ENCODE measurements at places on chromosomes 2 and 18.

GRCh38 chr2:14148216-14148615 lies 484.3 kb upstream of the LRATD1 start:
- no peak for DNase-seq

DNA sequence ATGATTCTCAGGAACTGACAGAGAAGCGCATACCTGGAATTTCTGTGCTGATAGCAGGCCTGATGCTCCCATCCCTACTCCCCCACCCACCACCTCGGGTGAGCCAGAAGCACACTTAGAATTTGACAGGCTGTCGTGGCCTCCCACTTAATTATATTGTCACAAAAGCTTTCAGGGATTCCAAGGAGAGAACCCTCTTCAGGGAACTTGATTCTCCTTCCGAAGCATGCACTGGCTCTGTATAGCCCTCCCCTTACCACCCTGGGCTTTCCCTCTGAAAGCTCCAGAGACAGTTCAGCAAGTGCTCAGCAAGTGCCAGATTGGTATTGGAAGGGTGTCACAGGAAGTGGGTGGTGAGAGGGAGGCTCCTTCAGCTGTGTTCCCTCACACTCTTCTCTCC lies 252.5 kb upstream of the SIX2 start:
- no peak for DNase-seq

DNA sequence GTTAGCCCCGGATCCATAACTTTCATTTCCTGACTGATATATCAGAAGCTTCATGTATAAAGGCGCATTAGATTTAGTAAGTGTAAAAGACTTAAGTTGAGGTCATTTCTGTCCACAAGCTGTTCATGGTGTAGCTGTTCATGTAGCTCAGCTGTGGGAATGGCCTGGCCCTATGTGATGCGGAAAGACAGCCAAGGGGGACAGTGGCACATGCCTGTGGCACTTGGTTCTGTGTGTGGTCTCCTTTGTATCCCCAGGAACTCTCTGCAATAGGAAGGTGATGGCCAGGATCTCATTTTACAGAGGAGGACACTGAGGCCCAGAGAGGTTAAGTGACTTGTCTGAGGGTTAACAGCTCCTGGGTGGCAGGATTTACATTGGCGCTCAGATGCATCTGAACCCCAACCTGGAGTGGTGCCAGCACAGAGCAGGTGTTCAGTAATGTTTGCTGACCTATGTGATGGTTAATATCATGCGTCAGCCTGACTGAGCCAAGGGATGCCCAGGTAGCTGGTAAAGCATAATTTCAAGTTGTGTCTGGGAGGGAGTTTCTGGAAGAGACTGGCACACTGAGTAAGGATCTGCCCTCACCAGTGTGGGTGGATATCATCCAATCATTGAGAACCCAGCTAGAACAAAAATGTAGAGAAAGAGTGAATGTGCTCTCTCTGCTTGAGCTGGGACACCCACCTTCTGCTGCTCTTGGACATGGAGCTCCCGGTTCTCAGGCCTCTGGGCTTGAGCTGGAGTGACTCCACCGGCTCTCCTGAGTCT lies 25.4 kb downstream of the HPCAL1 start:
- no peak for DNase-seq

- DNase-seq, result peak; percentile 72
Measured at GRCh38 chr2:36618381-36618780, 20.4 kb upstream of the FEZ2 start.

DNA sequence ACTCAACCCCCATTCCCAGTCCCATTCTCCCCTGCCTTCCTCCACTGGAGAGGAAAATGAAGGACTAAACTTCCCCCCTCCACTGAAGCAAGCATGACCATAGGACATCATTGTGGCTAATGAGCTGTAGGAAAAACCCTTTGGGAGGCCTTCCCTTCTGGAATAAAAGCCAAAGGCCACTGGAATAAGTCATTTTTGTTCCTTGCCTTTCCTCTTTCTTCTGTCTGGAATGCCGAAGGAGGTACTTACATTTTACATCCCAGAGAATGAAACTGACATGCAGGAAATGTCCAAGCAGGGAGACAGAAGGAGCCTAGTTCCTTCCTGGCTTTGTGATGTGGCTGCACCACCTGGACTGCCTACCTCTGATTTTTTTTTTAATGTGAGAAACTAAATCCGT lies 9.1 kb upstream of the PTPRM start:
- no peak for DNase-seq

- no peak for DNase-seq
Measured at GRCh38 chr2:33488715-33489540, 12.5 kb downstream of the RASGRP3 start.

DNA sequence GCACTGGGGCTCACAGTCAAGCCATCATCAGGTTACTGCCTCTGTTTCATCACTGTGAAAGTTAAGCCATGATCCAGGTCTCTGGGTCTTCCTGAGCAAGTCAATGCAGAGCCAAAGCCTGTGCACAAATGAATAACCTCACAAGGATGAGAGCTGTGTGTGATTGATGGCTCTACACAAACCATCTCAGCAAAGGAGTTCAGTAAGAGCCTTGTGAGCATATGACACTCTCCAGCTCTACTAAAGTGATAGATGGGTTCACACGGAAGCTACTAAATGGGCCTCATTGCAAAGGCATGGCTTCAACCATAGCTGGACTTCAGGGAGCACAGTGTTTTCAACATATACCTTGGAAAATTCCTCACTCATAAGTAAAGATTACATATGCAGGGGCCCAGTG lies 101.5 kb downstream of the AFF3 start:
- peak; percentile 4 for DNase-seq

DNA sequence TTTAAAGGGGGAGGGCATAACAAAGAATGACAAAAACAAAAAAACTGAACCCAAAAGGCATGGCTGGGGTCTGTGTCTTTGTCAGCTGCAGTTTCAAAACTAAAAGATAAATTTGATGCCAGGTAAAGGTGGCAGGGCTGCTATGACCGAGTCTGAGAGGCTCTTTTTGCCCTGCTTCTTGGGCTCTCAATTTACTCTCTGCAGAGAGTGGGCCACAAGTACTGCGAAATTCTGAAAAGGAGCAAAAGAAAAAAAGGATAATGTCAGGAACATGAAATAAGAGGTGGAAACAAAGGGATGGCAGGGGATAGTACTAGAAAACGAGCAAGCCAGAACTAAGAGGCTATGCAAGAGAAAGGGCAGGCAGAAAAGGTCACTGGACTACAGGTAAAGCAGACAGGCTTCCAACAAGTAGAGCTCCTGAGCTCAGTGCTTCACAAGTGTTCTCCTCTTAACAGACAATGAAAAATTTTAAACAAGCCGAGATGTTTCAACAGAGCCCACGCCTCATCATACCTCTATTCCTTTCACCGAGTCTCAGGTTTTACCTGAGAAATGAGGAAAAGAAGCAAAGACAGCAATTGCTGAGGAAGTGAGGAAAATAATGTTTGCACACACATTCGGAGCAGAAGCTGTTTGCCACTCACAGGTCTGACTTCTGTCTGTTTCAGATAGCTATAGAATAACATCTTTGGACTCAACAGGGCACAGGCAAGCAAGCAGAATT lies 7.3 kb downstream of the IRS1 start:
- peak; percentile 13 for DNase-seq

DNA sequence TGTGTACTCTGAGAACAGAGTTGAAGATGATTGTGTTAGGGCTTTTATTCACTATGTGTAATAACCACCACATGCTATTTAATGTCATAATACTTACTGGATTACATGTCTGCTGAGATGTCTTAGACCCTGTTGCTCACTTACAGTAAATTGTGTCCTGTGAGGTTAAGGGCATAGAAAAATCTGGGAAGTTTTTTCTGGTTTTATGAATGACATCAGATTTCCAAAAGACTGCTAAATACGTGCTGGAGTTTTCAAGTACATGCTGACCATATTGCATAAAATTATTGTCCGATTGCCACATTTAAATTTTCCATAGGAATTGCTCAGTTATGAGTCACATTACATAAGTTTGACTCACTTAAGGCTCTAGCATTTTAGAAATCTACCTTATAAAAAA lies 96.7 kb upstream of the COL5A2 start:
- peak; percentile 55 for DNase-seq

DNA sequence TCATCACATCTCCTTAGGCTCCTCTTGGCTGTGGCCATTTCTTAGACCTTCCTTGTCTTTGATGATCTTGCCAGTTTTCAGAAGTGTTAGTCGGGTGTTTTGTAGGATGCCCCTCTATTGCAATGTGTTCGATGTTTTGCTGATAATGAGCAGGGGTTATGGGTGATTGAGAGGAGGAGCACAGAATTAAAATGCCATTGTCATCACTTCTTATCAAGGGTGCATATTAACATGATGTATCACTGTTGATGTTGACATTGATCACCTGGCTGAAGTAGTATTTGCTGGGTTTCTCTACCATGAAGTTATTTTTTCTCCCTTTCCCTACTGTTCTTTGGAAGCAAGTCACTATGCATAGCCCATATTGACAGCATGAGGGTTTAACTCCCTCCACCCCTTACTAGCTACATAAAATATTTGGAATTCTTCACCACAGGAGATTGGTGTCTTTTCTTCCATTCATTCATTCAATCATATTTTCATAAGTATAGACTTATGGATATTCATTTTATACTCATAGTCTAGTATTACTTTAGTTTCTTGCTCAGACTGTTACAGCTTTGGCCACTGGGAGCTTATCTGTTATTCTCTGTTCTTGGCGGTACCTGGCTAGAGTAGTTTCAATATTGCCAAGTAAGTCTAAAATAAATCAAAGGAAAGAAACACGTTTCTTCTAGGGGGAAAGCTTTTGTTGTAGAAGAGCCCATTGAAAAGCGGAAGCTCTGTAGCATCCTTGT lies 54.5 kb upstream of the TMEM87B start:
- DNase-seq, result no peak

GRCh38 chr18:14947482-14948162 lies 199.7 kb downstream of the ANKRD30B start:
- no peak for DNase-seq

- DNase-seq, result no peak
Measured at GRCh38 chr2:5914811-5915611, 222.8 kb downstream of the SOX11 start.

DNA sequence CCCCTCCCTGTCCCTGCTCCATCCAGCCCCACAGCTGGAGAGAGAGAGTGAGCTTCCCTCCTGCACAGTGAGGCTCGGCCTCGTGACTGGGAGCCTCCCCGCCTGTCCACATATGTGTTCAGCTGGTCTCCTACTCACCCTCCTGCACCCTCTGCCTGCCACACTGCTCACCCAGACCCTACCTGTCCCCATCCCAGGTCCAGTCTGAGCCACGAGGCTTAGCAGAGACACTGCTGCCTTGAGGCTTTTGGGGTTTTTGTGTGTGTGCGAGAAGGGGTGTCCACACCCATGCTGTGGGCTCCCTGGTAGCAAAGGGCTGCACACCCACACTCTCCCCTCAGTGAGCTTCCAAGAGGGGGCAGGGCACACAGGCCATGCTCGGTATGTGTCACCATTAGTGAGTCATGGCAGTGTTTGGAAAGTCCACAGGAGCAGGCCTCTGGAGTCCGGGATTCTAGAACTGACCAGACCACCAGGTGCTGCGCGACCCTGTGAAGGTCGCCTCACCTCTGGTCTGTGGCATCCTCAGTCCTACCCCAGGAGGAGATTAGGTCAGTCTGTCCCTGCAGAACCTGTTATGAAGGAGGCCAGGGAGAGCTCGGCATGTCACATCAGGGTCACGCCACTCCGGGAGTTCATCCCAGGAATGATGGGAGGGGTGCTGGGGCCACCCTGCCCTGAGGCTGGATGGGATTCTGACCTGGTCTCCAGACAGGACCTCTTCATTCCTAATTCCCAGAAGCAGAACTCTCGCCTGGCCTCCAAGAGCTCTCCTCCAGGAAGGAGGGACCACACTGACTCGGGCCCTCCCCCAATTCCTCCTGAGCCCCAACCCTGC lies 39.9 kb upstream of the SMAD7 start:
- DNase-seq, result no peak

DNA sequence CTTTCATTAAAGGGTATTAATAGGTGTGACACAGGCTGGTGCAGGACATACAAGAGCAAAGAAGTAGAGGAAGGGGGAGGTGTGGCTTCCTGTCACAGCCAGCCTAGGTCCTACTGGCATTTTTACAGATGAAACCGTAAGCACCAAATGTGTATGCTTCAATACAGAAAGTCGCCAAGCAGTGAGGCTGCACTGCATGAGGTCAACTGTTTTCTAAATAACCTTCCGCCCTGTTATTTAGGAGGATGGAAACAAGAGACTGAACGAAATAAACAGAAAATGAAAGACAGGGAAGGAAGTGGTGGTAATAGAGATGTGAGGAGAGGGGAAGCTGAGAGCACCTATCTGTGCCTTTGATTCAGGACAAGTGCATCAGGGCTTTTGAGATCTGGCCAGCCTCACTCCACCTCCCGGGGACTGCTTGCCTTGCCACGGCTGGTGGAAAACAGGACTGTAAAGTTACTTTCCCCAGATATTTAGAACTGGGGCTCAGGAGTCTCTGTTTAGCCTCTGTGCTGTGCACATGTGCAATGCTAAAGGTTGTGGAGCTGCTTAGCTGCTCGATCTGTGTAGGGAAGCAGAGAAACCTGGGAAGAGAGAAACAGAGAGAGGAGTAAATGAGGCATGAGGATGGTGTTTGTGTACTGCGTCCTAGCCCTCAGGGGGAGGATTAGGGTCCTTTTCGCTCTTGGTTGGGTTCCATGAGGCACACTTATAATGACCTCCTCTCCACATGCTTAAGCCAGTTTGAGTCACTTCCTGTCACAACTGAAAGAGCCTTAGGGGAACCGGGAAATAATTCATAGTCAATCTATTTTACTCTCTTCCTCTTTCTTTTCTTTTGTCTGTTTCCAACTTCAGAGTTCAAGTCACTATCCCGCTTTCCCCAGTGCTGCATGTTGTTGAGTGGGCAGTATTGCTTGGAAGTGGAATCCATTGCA lies 62.3 kb upstream of the BOD1L2 start:
- no peak for DNase-seq

- DNase-seq, result no peak
Measured at GRCh38 chr2:213253162-213253561, 31.1 kb upstream of the SPAG16 start.

- DNase-seq, result no peak
Measured at GRCh38 chr2:168715849-168716248, 86.6 kb upstream of the NOSTRIN start.

- no peak for DNase-seq
Measured at GRCh38 chr2:236617221-236617737, 47.7 kb downstream of the ACKR3 start.

DNA sequence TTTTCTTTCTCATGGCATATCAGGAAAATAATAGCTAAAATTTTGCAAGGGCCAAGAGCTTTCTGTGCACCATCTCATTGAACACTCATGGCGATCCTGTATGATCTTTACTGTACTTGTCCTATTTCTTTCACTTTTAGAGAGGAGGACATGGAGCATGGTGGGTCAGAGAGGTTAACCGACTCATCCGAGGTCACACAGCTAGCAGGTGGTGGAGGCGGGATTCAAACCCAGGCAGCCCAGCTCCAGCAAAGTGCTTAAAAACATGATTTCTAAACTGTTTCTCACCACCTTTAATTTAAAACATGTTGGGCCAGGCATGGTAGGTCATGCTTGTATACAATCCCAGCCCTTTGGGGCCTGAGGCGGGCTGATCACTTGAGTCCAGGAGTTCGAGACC lies 6.4 kb downstream of the NGEF start:
- DNase-seq, result no peak

- no peak for DNase-seq
Measured at GRCh38 chr2:99158599-99158998, 3.8 kb downstream of the LIPT1 start.

Data from RWPE1 (cell line).